ENCODE measurements at places on chromosomes 5 and 9.

DNA sequence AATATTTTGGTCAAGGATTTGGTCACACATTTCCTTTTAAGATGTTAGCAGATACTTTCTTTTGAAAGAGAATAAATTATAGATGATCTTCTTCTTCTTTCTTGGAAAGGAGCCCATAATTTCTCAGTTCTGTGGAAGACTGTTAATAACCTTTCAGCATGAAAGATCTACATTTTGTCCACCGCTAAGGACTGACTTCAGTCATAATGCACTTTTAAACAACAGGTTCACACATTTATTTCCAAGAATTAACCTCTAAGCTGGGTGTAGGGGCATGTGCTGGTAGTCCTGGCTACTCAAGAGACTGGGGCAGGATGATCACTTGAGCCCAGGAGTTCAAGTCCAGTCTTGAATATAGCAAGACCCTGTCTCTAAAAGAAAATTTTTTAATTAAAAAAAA is 93.0 kb downstream of the PRKACG start:
- DNase-seq, result no peak

GRCh38 chr5:59519338-59519737 is 374.2 kb downstream of the PDE4D start:
- DNase-seq, result no peak

DNA sequence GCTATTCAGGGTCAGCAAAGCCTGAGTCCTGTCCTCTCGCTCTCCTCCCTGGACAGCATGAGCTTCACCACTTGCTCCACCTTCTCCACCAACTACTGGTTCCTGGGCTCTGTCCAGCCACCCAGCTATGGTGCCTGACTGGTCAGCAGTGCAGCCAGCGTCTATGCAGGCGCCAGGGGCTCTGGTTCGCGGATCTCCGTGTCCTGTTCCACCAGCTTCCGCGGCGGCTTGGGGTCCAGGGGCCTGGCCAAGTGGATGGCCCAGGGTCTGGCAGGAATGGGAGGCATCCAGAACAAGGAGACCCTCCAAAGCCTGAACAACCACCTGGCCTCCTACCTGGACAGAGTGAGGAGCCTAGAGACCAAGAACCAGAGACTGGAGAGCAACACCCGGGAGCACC is 8.6 kb downstream of the NIPBL start:
- DNase-seq, result no peak

GRCh38 chr5:99004960-99005359 is 76.2 kb upstream of the CHD1 start:
- DNase-seq, result no peak

DNA sequence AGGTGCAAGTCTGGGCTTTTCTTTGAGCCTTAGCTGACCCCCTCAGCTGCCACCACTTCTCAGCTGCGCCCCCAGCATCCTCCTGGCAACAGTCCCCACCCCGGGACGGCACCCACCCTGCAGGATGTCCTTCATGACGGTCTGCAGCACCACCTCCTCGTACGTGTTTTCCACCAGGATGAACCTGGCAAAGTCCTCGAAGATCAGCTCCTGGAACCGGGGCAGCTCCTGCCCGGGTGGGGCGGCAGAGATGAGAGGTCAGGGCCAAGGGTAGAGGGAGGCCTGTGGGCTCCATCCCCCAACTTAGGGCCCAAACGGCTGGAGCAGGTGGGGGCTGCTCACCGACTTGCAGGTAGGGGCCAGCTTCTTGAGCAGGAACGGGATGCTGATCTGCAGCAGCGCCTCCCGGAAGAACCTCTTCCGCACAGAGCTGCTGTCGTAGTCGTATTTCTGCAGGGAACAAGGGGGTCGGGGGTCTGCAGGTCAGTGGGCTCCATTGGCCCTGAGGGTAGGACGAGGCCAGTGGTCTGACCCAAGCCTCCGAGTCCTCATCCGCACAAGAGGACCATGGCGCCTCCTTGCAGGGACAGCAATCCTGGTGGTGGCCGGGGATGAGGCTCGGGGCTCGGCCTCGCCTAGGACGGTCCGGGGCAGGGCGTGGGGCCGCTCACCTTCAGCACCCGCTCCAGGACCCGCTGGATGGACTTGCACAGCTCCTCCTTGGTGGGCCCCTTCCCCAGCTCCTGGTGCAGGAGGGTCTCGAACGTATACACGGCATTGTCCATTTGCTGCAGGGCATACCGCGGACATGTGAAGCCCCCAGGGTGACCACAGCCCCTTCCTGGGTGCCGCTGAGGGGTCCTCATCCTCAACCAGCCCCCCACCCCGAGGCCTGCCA is 56.7 kb downstream of the LRSAM1 start:
- no peak for DNase-seq

GRCh38 chr9:134491196-134491835 is 150.3 kb upstream of the COL5A1 start:
- no peak for DNase-seq

GRCh38 chr5:10622810-10623209 is 58.9 kb downstream of the ANKRD33B start:
- DNase-seq, result no peak

- DNase-seq, result no peak
Measured at GRCh38 chr5:45454114-45454513, 242.1 kb downstream of the HCN1 start.

- no peak for DNase-seq
Measured at GRCh38 chr5:106530150-106530549, 1140.6 kb downstream of the EFNA5 start.

- no peak for DNase-seq
Measured at GRCh38 chr5:141441571-141442170, 11.4 kb downstream of the PCDHGA12 start.

GRCh38 chr9:113247640-113248039 is 26.3 kb downstream of the SLC31A1 start:
- no peak for DNase-seq
